DMS79 treated with DMSO at 0.1 percent for 48 hours (cell line): ENCODE measurements at places on chromosomes 3 and 15.

DNA sequence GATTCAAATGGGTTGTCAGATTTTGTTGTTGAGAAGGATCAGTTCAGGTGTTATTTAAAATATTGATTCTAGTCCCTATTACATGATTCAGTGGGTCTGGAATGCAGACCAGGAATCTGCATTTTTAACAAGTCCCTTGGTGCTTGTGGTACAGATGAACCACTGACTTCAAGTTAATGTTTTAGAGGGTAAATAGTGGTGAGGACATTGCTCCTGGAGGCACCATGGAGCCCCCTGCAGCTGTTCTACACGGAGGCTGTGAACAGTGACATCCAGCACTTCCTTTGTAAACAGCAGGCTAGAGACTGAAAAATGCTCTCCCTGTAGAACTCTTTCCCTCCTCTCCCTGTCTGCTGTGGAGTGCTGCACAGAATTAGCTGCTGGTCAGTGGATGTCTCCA is 4.8 kb upstream of the FSIP1 start:
- no peak for DNase-seq

GRCh38 chr3:65033576-65033975 is 345.8 kb upstream of the ADAMTS9 start:
- no peak for DNase-seq

- no peak for DNase-seq
Observed at GRCh38 chr3:81884791-81885190, 123.3 kb upstream of the GBE1 start.

DNA sequence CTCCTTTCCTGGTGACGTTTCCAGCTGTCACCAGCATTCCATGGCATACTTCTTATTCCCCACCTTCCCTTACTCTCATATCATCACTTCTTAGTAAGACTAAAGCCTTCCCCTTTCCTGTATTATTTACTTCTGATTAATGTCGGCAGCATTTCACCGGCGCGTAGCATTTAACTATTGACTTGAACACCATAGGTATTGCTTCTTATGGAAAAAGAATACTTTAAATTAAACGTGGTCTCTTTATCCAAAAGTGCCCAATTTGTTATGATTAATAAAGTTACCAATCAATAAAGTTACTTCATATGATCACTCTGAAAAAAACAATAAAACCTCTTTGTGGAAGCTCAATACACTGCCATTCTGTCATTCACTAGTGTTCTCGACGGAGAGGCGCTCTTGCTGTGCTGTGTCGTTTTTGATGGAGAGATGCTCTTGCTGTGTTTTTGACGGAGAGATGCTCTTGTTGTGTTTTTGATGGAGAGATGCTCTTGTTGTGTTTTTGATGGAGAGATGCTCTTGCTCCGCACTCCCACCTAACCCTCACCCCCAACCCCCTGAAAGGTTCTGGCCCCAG is 165.0 kb downstream of the XXYLT1 start:
- no peak for DNase-seq

GRCh38 chr15:68817304-68818065 is 3.2 kb downstream of the ANP32A start:
- DNase-seq, result peak; percentile 29

DNA sequence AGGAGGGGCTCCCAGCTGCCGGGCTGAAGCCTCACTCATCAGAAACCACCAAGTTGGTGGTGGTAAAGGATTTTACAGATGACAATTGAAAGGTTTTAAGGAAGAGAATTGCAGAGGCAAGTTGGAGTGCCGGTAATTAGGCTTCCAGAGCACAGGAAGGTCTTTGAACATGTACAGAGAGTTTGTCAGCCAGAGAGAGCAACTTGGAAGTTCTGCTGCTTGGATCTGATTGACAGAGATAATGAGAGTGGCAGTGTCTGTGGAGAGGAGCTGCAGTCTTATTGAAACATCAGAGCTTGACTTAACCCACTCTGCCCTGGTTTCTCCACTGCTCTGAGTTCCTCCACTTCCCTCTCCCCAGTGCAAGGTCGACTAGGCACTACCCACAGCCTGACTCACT is 448.6 kb downstream of the EPHB1 start:
- no peak for DNase-seq
